ENCODE measurements at places on chromosomes 2 and 18. TPM values are rescaled to one million over a fixed set of nuclear protein-coding genes. Genes with fewer than 3 reads are reported as not detected.

Gene ABCB11
- not detected for total RNA-seq

Gene ZEB2
- total RNA-seq, result 2.6 TPM

Gene C2orf49
- 13.2 TPM for total RNA-seq

Gene PSMA8
- total RNA-seq, result not detected

- H3K36me3 ChIP-seq, result no peaks in the 10 kb centered on the region
- H3K27me3 ChIP-seq, result no peaks in the 10 kb centered on the region
- no peak overlapping the region for H3K4me3 ChIP-seq
- no peaks in the 10 kb centered on the region for H3K4me1 ChIP-seq
- no peak for DNase-seq
Observed at GRCh38 chr2:150491430-150491829, 4.0 kb upstream of the RND3 start.

GRCh38 chr2:220417503-220417902 lies 790.1 kb downstream of the SLC4A3 start:
- H3K27ac ChIP-seq, result no peak overlapping the region
- H3K27me3 ChIP-seq, result no peaks in the 10 kb centered on the region
- H3K4me3 ChIP-seq, result no peak overlapping the region

DNA sequence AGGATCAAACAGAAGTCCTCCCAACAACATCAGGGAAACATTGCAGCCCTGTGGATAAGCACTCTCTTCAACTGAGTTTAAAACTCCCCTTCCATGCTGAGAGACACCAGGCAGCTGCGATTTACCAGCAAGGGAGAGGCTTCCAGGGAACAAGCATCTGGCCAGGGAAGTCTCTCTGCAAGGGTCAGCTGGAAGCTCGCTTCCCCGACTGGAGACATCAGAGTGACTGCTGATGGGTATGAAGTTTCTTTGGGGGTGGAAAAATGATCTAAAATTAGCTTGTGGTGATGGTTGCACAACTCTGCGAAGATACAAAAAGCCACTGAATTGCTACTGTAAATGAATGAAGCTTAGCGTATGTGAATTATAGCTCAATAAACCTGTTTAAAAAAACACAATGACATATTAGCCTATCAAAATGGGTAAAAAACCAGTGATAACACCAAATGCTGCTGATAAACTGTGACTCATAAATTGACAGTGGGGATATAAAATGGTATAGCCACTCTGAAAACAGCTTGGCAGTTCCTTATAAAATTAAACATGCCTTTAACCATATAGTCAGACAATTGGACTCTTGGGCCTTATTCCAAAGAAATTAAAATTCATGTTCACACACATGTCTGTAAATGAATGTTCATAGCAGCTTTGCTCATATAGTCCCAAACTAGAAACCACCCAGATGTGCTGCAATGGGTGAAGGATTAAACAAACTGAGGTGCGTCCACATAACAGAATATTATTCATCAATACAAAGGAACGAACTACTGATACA lies 1082.0 kb downstream of the SOCS6 start:
- no peak for DNase-seq
- H3K27ac ChIP-seq, result no peak overlapping the region
- H3K4me3 ChIP-seq, result no peak overlapping the region
- H3K36me3 ChIP-seq, result no peaks in the 10 kb centered on the region

GRCh38 chr2:88831792-88832248 lies 140.3 kb downstream of the RPIA start:
- H3K4me1 ChIP-seq, result no peaks in the 10 kb centered on the region
- no peak for DNase-seq
- H3K36me3 ChIP-seq, result no peaks in the 10 kb centered on the region

- H3K4me1 ChIP-seq, result no peaks in the 10 kb centered on the region
- no peak overlapping the region for H3K4me3 ChIP-seq
- DNase-seq, result no peak
- no peaks in the 10 kb centered on the region for H3K36me3 ChIP-seq
- H3K27ac ChIP-seq, result no peak overlapping the region
Observed at GRCh38 chr2:159045545-159046454, 77.4 kb downstream of the TANC1 start.

GRCh38 chr18:58177896-58178470 lies 134.0 kb downstream of the NEDD4L start:
- H3K4me3 ChIP-seq, result no peak overlapping the region
- H3K36me3 ChIP-seq, result no peaks in the 10 kb centered on the region

GRCh38 chr18:43574974-43575373 lies 297.7 kb upstream of the SYT4 start:
- H3K36me3 ChIP-seq, result no peaks in the 10 kb centered on the region
- no peak for DNase-seq
- no peak overlapping the region for H3K27ac ChIP-seq
- H3K4me1 ChIP-seq, result no peaks in the 10 kb centered on the region
- H3K4me3 ChIP-seq, result no peak overlapping the region

- no peak overlapping the region for H3K4me3 ChIP-seq
- H3K27ac ChIP-seq, result no peak overlapping the region
- H3K27me3 ChIP-seq, result no peaks in the 10 kb centered on the region
- no peak for DNase-seq
- H3K36me3 ChIP-seq, result no peaks in the 10 kb centered on the region
- peaks cover 3% of the 10 kb centered on the region for H3K4me1 ChIP-seq
Observed at GRCh38 chr2:29249666-29250253, 134.5 kb downstream of the CLIP4 start.

DNA sequence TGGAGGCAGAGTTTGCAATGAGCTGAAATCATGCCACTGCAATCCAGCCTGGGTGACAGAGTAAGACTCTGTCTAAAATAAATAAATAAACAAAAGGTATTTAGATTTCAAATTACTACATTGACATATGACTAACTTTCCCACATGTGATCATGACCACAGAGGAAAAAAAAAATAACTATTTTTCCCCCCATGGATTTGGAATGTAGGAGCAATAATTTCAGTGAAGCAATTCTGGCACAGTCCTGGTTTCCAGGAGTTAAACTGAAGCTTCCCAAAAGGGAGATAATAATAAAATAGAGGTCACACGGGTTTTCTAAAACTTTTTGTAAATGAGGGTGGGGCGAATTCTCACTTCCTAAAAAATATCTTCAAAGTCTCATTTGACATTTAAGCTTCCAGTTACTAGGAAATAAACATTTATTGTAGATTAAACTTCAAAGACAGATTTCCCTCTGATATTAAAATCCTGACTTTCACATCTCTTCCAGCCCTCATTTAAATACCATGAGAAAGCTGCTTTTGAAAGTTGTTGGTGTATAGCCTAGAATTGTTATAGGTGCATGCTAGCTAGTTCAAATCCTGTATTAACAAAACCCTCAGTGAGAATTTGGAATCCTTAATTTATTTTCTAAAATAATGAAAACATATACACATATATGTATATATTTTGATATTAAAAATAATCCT lies 20.7 kb downstream of the SLC19A3 start:
- no peak overlapping the region for H3K27ac ChIP-seq
- DNase-seq, result no peak
- no peak overlapping the region for H3K4me3 ChIP-seq
- no peaks in the 10 kb centered on the region for H3K4me1 ChIP-seq
- no peaks in the 10 kb centered on the region for H3K36me3 ChIP-seq
- H3K27me3 ChIP-seq, result no peaks in the 10 kb centered on the region

- no peaks in the 10 kb centered on the region for H3K27me3 ChIP-seq
- no peak overlapping the region for H3K4me3 ChIP-seq
- no peak for DNase-seq
- peaks cover 27% of the 10 kb centered on the region for H3K36me3 ChIP-seq
- H3K27ac ChIP-seq, result no peak overlapping the region
Observed at GRCh38 chr2:208249296-208249695, 5.6 kb downstream of the IDH1 start.

DNA sequence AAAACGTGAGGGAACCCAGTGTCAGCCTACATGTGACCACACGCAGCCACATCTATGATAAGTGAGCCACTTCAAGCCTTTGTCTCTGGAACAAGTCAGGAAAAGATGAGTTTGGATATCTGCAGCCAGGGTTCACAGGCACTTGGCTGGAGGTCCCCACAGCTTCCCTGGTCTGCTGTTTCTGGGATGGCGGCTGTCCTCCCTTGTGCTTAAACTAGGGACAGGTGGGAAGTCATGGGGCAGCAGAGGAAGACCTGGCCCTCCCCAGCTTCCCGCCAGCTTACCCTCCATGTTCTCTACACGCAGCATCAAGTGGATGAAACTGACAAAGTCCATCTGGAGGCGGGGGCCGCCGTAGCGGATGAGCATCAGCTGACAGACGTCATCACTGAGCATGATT lies 38.5 kb upstream of the GALNT14 start:
- no peak overlapping the region for H3K27ac ChIP-seq
- DNase-seq, result no peak
- H3K4me1 ChIP-seq, result no peaks in the 10 kb centered on the region
- H3K36me3 ChIP-seq, result no peaks in the 10 kb centered on the region
- no peak overlapping the region for H3K4me3 ChIP-seq

DNA sequence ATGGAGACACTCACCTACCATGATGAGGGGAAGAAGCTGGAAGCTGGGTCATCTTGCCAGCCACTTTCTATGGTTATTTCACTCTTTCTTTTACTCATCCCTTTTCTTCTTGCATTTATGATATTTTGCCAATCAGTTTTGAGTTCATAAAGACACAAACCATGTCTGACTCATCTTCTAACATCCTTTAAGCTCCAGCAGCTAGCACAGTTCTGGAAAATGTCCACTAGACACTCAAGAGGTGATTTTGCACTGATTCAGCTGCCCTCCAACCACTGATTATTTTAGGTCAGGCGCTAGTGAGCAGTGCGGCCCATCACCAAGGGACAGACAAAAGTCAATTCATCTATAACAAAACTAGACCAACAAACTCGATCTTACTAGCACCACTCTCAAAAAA lies 537.1 kb upstream of the ID2 start:
- no peak overlapping the region for H3K27ac ChIP-seq
- H3K4me3 ChIP-seq, result no peak overlapping the region
- no peaks in the 10 kb centered on the region for H3K27me3 ChIP-seq
- DNase-seq, result no peak
- no peaks in the 10 kb centered on the region for H3K36me3 ChIP-seq

GRCh38 chr2:158112992-158113391 lies 11.3 kb downstream of the UPP2 start:
- H3K4me3 ChIP-seq, result no peak overlapping the region
- no peaks in the 10 kb centered on the region for H3K27me3 ChIP-seq
- no peaks in the 10 kb centered on the region for H3K4me1 ChIP-seq
- H3K27ac ChIP-seq, result no peak overlapping the region
- no peak for DNase-seq

- no peak overlapping the region for H3K27ac ChIP-seq
- no peak overlapping the region for H3K4me3 ChIP-seq
- H3K27me3 ChIP-seq, result no peaks in the 10 kb centered on the region
- no peaks in the 10 kb centered on the region for H3K4me1 ChIP-seq
- no peak for DNase-seq
Observed at GRCh38 chr18:6775702-6776101, 46.2 kb downstream of the ARHGAP28 start.

DNA sequence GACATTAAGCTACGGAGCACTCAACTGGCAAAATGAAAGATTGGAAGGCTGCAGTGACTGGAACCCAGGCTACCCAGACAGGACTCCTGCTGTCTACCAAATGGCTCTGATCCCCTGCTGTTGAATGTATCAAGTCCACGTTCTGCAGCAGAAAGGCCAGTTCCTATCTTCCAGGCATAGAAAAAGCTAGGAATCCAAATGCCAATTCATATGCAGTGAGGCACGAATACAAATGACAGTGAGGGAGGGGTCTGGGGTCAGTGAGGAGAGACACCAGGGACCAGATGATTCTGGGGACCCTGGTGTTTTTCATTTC lies 5.3 kb downstream of the NRP2 start:
- H3K27me3 ChIP-seq, result peaks cover 16% of the 10 kb centered on the region
- peaks cover 8% of the 10 kb centered on the region for H3K4me1 ChIP-seq
- H3K27ac ChIP-seq, result no peak overlapping the region
- no peak overlapping the region for H3K4me3 ChIP-seq
- no peaks in the 10 kb centered on the region for H3K36me3 ChIP-seq

DNA sequence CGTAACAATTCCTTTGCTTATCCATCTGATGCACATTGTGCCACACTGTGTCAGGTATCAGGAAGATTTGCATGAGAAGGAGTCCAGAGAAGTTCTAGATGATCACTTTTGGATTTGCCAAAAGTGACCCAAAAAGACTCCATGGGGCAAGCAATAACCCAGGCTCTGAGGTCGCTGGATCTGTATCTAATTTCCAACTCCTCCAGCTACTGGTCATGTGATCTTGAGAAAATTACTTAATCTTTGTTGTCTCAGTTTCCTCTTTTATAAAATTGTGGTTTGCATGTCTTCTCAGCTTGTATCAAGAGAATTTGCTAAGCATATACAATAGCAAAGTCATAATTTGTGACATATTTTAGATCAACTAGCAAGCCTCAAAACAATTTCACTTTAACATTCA lies 61.3 kb upstream of the ITGA4 start:
- no peak overlapping the region for H3K4me3 ChIP-seq
- H3K4me1 ChIP-seq, result peaks cover 2% of the 10 kb centered on the region
- no peak overlapping the region for H3K27ac ChIP-seq
- H3K36me3 ChIP-seq, result no peaks in the 10 kb centered on the region
- H3K27me3 ChIP-seq, result no peaks in the 10 kb centered on the region
- DNase-seq, result no peak

DNA sequence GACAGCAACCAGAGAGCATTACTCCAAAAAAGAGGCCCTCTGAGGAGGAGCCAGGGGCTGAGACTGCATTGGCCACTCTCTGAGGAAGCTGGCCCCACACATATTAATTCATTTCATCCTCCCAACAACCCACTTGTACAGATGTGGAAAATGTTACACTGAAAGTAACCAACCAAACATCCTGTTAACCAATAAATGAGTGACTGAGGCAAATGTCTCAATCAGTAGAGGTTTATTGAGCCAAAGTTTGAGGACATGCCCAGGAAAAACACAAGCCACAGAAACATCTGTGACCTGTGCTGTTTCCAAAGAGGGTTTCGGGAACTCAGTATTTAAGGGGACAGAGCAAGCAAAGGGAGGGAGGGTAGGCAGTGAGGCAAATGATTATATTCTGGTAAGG lies 53.0 kb downstream of the SKA1 start:
- DNase-seq, result no peak
- no peaks in the 10 kb centered on the region for H3K36me3 ChIP-seq
- no peak overlapping the region for H3K27ac ChIP-seq
- H3K27me3 ChIP-seq, result peaks cover 2% of the 10 kb centered on the region
- H3K4me1 ChIP-seq, result no peaks in the 10 kb centered on the region

Measured in GM12878 (cell line).